ENCODE measurements at places on chromosomes 12 and 14. TPM values are rescaled to one million over a fixed set of nuclear protein-coding genes. Genes with fewer than 3 reads are reported as not detected.

GRCh38 chr12:109951136-109951535 is 45.0 kb downstream of the GIT2 start:
- DNase-seq: no peak
- H3K27me3 ChIP-seq: no peaks in the 10 kb centered on the region
- H3K36me3 ChIP-seq: peaks cover 73% of the 10 kb centered on the region
- no peak overlapping the region for H3K27ac ChIP-seq

DNA sequence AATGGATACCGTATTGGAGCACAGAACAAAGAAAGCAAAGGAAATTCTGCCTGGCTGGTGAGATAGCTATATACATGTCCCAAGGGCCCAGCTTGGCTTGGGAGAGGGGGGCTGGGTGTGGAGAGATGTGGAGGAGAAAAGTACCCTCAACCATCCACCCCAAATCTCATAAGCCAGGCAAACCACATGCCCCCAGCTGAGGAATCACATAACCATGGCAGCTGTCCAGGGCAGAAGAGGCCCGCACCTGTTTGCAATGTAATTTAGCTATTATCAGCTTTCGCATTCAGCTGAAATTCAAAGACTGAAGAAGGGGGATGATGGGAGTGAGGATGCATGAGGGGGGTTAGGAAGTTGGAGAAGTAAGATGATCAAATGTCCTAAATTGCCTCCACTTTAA is 196.1 kb downstream of the TBX5 start:
- no peaks in the 10 kb centered on the region for H3K36me3 ChIP-seq
- no peak overlapping the region for H3K27ac ChIP-seq

The RASSF9 gene
- total RNA-seq: 0.88 TPM

GRCh38 chr14:87600240-87600639 is 392.7 kb downstream of the GALC start:
- H3K27me3 ChIP-seq: no peaks in the 10 kb centered on the region
- H3K4me3 ChIP-seq: no peak overlapping the region
- H3K27ac ChIP-seq: no peak overlapping the region

GRCh38 chr14:31619440-31619839 is 58.2 kb downstream of the NUBPL start:
- no peak overlapping the region for H3K27ac ChIP-seq
- H3K27me3 ChIP-seq: no peaks in the 10 kb centered on the region

GRCh38 chr12:30858471-30858870 is 68.1 kb upstream of the TSPAN11 start:
- H3K4me3 ChIP-seq: no peak overlapping the region
- no peak for DNase-seq
- H3K27ac ChIP-seq: no peak overlapping the region

The RTL1 gene
- total RNA-seq: 0.86 TPM

The TOGARAM1 gene
- total RNA-seq: 13.0 TPM

DNA sequence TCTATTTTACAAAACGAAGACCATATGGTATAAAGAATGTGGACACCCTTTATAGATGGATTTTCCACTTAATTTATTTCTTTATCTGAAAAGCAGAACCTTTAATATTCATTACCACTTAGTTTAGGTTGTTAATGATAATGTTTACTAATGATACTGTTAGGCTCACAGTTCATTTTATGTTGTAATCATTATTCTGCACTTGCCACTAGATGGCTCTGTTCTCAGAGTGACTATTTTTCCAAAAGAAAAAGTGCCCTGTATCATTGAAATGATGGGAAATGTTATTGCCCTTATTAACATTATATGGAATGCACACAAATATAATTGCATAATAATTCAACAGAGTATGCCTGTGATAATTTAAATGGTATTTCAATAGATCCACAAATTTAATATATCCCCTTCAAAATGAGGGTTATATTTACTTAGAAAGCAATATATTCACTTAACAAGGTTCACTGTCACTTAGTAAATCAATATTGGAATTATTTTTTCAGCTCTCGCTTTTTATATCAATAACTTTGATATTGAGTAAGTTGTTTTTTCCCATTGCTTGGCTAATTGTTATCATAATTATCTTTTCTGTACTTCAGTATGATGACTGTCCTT is 95.7 kb downstream of the PDE3A start:
- H3K4me3 ChIP-seq: no peak overlapping the region
- no peak for DNase-seq
- no peaks in the 10 kb centered on the region for H3K36me3 ChIP-seq
- no peaks in the 10 kb centered on the region for H3K27me3 ChIP-seq
- no peak overlapping the region for H3K27ac ChIP-seq

GRCh38 chr12:1064317-1064716 is 73.3 kb downstream of the ERC1 start:
- no peak for DNase-seq
- no peak overlapping the region for H3K27ac ChIP-seq
- no peaks in the 10 kb centered on the region for H3K4me1 ChIP-seq
- peaks cover 17% of the 10 kb centered on the region for H3K36me3 ChIP-seq
- H3K27me3 ChIP-seq: no peaks in the 10 kb centered on the region

The KCNA5 gene
- total RNA-seq: not detected

DNA sequence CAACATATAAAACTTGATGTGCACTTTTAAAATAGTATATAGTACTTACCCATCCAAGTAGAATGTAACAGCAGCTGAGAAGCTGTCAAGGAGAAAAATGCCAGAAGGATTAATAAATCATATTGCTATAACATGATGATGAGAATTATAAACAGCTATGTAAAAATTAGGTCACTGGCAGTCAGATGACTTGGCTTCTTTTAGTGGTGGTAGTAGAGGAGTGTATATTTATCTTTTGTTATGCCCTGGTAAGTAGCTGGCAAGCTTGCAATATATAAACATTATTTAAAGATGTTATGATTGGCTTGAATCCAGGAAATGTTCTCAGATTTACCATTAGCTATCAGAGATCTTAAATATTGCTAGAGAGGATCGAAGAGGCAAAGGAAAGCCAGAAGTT is 471.0 kb upstream of the MGAT4C start:
- H3K36me3 ChIP-seq: no peaks in the 10 kb centered on the region
- no peak overlapping the region for H3K4me3 ChIP-seq
- DNase-seq: no peak
- no peaks in the 10 kb centered on the region for H3K4me1 ChIP-seq
- no peaks in the 10 kb centered on the region for H3K27me3 ChIP-seq
- no peak overlapping the region for H3K27ac ChIP-seq

All from endodermal cell (in vitro differentiated cells).